ENCODE measurements at places on chromosomes 5 and 9.

GRCh38 chr9:34151398-34151797, 24.9 kb upstream of the DCAF12 start:
- no peak for DNase-seq

DNA sequence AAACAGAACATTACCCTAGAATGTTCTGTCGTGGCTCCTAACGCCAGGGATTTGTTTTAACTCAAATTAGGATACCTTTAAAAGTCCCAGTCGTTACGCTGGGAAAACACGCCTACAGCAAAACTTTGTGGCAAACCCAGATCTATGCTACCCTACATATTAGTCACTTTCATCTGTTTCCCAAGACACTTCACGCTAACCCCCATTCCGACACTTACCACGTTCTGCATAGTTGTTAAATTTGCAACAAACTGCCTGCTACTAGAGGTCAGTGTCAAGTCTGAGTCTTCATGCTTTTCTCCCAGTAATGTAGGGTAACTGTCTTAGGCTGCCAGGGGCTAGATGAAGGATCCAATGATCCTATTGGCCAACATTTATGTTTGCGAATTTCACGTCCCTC, 140.3 kb downstream of the RASEF start:
- DNase-seq, result no peak

DNA sequence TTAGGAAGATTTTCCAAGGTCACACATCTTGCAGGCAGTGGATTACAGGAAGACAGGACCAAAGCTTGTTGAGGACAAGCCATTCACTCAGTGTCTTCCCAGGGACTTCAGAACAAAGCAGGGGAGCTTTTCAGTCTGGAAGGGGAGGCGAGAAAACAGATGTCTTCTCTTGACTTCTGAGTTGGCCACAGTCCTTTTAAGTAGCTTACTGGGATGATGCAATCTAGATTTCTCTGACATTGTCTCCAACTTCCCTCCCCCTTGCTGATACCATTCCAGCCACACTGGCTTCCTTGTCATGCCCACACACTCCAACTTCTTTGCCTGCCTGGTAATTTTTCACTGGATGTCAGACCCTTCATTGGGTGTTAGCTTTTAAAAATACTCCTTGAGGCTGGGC, 174.2 kb upstream of the TBC1D2 start:
- no peak for DNase-seq

GRCh38 chr9:133163504-133164172, at the start of gene GBGT1:
Gene GBGT1, minus strand, starts transcription at chr9:133163914. Its CDS starts 1,502 bp downstream, at chr9:133162412.
- DNase-seq, result no peak

DNA sequence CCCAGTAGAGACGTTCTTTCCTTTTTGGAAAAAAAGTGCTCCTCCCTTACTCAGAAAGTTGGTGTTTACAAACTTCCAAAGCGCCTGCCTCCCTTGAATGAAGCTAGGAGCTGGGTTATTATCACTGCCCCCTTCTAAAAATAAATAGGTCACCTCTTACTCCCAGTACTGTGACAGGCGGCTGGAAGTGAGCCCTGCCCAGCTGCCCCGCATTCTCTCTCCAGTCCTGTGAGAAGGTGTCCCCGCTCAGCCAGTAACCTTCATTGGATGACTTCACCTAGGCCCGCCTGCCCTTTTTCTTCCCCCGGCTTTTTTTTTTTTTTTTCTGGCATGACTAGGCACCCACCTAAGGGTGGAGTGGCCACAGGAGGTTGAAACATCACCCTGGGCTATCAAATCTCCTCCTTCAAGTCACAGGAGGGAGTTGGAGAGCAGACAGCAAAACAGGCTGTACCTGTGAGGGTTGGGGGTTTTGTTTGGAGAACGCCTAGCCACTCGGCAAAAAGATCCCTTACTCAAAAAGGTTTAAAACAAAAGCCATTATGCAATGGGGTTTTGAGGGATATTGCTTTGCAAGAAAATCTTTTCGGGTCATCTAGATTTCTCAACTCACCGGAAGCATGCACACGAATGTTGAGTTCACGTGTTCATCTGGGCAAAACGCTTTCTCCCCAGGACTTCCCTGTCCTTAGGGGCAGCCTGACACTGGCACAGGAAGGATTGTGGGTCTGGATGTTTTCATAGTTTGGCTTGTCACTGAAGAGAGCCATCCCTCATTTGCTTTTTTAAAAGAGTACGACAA, 43.3 kb upstream of the ZNF622 start:
- peak; percentile 16 for DNase-seq

DNA sequence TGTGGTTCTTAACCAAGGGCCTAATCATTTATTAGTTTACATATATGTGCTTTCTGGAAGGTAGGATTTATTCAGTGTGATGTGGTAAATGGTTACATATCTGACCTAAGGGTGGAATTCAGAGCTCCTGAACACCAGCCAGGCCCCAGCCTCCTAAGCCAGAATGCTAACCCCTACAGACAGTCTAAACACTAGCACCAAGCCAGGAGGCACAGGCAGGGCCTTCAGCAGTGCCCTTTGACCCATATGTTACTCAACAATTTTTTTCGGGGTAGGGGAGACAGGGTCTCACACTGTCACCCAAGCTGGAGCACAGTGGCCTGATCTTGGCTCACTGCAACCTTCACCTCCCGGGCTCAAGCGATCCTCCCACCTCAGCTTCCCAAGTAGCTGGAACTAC, 40.3 kb downstream of the PRKACG start:
- DNase-seq, result no peak

DNA sequence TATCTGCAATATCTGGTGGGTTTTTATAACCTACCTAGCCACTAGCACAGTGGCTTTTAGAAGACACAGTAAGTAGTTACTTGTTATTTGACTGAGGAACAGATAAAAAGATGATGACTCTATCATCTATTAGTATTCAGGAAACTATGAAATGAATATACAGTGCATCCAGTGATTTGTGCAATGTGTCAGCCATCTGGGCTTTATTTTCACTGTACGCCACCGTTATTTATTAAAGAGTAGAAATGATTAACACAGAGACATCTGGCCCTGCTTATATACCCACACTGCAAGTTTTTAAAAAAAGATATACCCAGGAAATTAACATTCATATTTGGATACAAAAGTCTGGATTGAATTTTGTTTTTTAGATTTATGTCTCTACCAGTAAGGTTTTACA, 408.4 kb downstream of the PDE4D start:
- no peak for DNase-seq

- DNase-seq, result no peak
Observed at GRCh38 chr9:70466976-70467561, 52.6 kb upstream of the KLF9 start.

- no peak for DNase-seq
Observed at GRCh38 chr5:107968998-107969397, 298.3 kb upstream of the EFNA5 start.
